ENCODE measurements at places on chromosomes 16 and 17.

DNA sequence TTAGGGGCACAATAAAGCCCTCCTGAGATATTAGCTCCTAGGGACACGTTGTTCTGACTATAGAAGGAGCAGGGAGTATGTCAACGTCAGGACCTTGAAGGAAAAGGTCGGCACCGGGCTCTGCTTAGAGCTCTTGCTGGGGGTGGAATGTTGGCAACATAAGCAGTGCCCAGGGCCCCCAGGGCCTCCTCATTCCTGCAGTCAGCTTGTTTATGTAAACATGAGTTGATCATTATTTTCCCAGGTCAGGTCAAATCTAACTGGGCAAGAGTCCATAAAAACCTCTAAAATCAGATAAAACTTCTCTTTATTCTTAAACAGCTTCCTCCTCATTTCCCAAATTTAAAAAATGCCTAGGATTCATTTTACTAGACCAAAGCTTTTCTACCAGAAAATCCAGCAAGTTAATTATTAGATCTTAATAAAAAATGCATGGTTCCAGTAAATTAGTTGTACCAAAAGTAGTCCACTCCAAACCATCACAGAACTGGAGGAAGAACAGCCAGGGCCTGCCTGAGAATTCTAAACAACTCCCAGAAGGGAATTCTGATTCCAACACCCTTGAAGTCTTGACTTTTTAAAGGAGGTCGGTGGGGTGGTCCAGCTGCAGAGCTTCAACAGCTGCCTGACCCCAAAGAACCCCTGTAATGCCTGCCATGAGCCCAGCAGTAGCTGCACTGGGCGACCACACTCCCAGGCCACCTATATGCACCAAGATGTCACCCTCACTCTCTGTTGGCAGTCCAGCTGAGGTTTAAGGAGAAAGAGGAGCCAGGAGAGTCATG lies 54.3 kb downstream of the AMFR start:
- H3K4me1 ChIP-seq, result no peaks in the 10 kb centered on the region
- no peak for DNase-seq
- H3K27ac ChIP-seq, result no peak overlapping the region
- H3K4me3 ChIP-seq, result no peak overlapping the region
- H3K27me3 ChIP-seq, result no peaks in the 10 kb centered on the region

GRCh38 chr17:64950871-64951270 lies 31.6 kb upstream of the LRRC37A3 start:
- H3K4me1 ChIP-seq, result no peaks in the 10 kb centered on the region
- no peaks in the 10 kb centered on the region for H3K36me3 ChIP-seq
- H3K4me3 ChIP-seq, result no peak overlapping the region
- DNase-seq, result no peak
- no peaks in the 10 kb centered on the region for H3K27me3 ChIP-seq

DNA sequence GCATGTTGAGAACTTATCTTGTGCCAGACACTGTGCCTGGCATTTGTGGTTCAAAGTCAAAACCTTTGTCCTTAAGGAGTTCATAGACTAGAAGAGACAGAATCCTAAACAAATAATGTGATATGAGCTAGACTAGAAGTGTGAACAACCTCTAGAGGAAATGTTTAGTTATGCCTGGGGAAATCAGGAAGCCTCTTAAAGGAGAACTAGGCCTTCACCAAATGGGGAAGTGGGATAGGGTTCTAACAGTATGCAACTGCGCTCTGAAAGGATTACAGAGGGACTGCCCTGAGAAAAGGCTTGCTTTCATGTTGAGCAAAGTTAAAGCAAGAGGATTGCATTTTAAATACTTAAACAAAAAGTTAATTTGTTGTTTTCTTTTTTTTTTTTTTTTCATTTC lies 4.9 kb downstream of the RUNDC1 start:
- peaks cover 4% of the 10 kb centered on the region for H3K4me1 ChIP-seq
- no peak for DNase-seq
- no peaks in the 10 kb centered on the region for H3K27me3 ChIP-seq
- H3K27ac ChIP-seq, result no peak overlapping the region
- H3K36me3 ChIP-seq, result peaks cover 14% of the 10 kb centered on the region
- H3K4me3 ChIP-seq, result no peak overlapping the region

GRCh38 chr17:45780921-45781320 lies 3.2 kb upstream of the CRHR1 start:
- no peaks in the 10 kb centered on the region for H3K36me3 ChIP-seq
- peaks cover 18% of the 10 kb centered on the region for H3K27me3 ChIP-seq
- no peak for DNase-seq
- no peak overlapping the region for H3K27ac ChIP-seq

DNA sequence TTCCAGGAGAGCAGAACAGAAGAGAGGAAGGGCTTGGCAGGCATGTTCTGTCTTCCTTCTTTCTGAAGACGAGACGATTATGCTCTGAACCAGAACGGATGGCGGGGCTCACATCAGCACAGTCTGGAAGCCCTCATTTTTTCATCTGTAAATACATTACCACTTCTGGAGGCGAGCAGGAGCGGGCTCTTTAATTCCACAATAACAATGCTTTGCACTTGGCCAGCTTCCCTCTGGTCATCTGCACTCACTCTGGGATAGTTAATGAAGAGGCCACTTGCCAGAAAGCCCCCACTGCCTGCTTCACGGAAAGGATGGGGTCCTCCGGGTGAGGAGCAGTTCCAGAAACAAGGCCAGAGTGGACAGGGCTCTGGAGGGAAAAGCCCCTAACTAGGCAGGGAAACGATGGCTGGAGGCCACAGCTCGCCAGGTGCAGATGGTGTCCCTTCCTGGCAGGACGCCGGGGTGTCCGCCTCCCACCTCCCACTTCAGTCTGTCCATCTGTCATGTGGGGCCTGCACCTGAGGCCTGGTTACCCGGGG lies 13.1 kb upstream of the BCAR1 start:
- no peak overlapping the region for H3K4me3 ChIP-seq
- no peak for DNase-seq
- H3K27ac ChIP-seq, result no peak overlapping the region
- no peaks in the 10 kb centered on the region for H3K36me3 ChIP-seq

DNA sequence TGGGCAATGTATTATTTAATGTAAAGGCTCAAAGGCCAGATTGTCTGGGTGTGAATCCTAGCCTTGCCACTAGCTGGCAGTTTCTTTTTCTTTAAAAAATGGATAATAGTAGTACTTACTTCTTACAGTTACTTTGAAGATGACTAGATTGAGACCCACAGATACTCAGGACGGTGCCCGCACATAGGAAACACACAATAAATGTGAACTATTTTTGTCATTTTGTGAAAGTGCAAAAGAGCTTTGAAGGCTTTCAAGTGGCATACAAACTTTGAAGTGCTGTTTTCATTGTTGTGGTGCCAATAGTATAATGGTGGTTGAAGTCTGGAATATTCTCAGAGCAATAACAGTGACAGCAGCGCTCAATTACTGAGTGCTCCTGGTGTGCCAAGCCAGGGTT lies 63.6 kb downstream of the OTOA start:
- H3K4me1 ChIP-seq, result peaks cover 5% of the 10 kb centered on the region
- H3K27me3 ChIP-seq, result no peaks in the 10 kb centered on the region
- no peaks in the 10 kb centered on the region for H3K36me3 ChIP-seq
- H3K27ac ChIP-seq, result no peak overlapping the region
- DNase-seq, result peak; percentile 11
- H3K4me3 ChIP-seq, result no peak overlapping the region

GRCh38 chr17:7191571-7192270 lies 12.6 kb upstream of the ASGR1 start:
- no peaks in the 10 kb centered on the region for H3K27me3 ChIP-seq
- H3K36me3 ChIP-seq, result no peaks in the 10 kb centered on the region
- H3K4me1 ChIP-seq, result no peaks in the 10 kb centered on the region

DNA sequence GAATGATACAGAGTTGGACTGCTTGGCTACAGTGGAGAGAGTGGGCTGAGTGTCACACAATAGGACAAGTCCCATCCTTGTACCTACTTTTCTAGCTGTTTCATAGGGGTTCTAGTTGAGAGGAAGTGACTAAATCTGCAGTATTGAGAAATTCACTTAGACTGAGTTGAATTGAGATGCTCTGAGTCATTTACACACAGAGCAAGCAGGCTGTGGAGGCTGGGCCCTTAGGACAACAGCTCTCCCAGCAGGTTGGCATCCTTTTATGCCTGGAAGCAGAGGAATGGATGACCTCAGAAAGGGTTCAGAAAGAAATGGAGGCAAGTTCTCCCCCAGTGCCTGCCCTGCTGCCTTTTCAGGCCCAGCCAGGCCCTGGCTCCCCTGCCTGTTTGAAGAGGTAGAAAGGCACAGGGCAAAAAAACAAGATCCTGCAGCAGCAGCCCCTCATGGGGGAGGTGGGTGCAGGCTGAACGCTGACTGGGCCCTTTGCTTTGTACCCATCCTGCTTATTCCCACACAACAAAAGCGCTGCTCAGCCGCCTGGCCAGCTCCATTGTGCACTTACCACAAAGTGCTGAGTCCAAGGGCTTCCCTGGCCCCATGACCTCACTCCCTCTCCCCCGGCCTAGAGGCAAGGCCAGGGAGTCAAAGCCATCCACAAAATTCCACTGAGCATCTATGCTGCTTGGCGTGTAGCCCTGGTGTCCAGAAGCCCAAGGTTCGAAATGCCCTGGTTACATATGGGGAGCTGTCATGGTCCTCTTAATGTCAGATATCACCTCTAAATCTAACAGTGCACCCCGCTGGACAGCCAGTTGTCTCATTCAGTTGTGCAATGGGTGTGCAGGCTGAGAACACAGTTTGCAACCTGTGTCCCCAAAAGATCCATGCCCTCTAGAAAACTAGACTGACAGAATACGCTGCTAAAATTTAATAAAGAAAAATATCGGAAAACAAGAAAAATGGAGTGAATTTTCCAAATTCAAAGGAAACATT lies 5.4 kb upstream of the CRYBA1 start:
- H3K27ac ChIP-seq, result no peak overlapping the region
- no peaks in the 10 kb centered on the region for H3K27me3 ChIP-seq
- H3K4me3 ChIP-seq, result no peak overlapping the region
- no peaks in the 10 kb centered on the region for H3K4me1 ChIP-seq
- no peaks in the 10 kb centered on the region for H3K36me3 ChIP-seq
- DNase-seq, result no peak

GRCh38 chr16:84072014-84072413 lies 29.4 kb upstream of the SLC38A8 start:
- H3K27me3 ChIP-seq, result no peaks in the 10 kb centered on the region
- no peak for DNase-seq
- no peaks in the 10 kb centered on the region for H3K4me1 ChIP-seq
- no peak overlapping the region for H3K4me3 ChIP-seq
- H3K27ac ChIP-seq, result no peak overlapping the region

- no peak overlapping the region for H3K27ac ChIP-seq
- H3K36me3 ChIP-seq, result no peaks in the 10 kb centered on the region
- H3K4me3 ChIP-seq, result no peak overlapping the region
- no peak for DNase-seq
- no peaks in the 10 kb centered on the region for H3K4me1 ChIP-seq
- no peaks in the 10 kb centered on the region for H3K27me3 ChIP-seq
Measured at GRCh38 chr16:5366126-5366525, 268.5 kb upstream of the EEF2KMT start.

- no peak for DNase-seq
- no peaks in the 10 kb centered on the region for H3K27me3 ChIP-seq
- H3K4me1 ChIP-seq, result no peaks in the 10 kb centered on the region
- H3K4me3 ChIP-seq, result no peak overlapping the region
Measured at GRCh38 chr17:3935140-3935542, 18.9 kb upstream of the P2RX1 start.

GRCh38 chr17:72176516-72176851 lies 55.7 kb downstream of the SOX9 start:
- DNase-seq, result no peak
- no peaks in the 10 kb centered on the region for H3K27me3 ChIP-seq
- no peaks in the 10 kb centered on the region for H3K4me1 ChIP-seq

GRCh38 chr17:48997103-48997826 lies at the start of gene IGF2BP1:
IGF2BP1 (plus strand) TSS chr17:48997385; CDS start chr17:48997746, 361 bp downstream.
- peak within 1 kb of the TSS; percentile 12 for H3K4me3 ChIP-seq
- no peak for DNase-seq
- peaks cover 22% of the 10 kb centered on the region for H3K4me1 ChIP-seq
- peaks cover 34% of the 10 kb centered on the region for H3K27me3 ChIP-seq
- no peaks in the 10 kb centered on the region for H3K36me3 ChIP-seq

GRCh38 chr17:61174310-61174709 lies 225.3 kb upstream of the TBX2 start:
- H3K36me3 ChIP-seq, result no peaks in the 10 kb centered on the region
- H3K27ac ChIP-seq, result no peak overlapping the region
- H3K4me1 ChIP-seq, result no peaks in the 10 kb centered on the region

DNA sequence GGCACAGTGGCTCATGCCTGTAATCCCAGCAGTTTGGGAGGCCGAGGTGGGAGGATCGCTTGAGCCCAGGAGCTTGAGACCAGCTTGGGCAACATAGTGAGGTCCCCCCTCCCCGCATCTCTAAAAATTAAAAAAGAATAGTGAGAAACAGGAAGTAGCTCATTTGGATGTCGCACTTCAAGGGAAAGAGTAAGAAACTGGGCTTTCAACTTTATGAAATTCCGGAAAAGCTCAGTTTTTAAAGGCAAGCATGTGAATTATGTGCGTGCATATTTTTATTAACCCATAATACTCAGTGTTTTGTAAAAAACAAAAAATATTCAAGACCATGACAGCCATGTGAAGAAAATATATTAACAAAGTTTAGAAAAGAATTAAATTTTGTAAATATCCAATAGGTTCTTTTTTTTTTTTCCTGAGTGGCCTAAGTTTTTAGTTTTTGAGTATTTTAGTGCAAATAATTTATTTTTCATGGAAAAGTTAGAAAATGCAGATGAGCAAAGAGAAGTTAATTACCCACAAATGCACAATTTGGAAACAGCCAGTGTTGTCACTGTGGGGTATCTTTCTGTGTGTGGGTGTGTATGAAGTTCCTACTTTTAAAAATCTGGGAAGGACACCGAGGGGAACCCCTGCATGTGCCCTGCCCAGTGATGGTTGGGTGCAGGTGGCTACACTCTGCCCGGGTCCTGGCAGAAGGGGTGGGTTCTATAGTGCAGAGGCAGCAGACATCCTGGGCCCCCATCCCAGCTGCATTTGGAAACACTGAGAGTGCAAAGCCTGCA lies 40.0 kb downstream of the CIBAR2 start:
- H3K4me3 ChIP-seq, result no peak overlapping the region
- DNase-seq, result no peak
- no peak overlapping the region for H3K27ac ChIP-seq
- H3K36me3 ChIP-seq, result no peaks in the 10 kb centered on the region
- no peaks in the 10 kb centered on the region for H3K4me1 ChIP-seq

- H3K27ac ChIP-seq, result no peak overlapping the region
- H3K27me3 ChIP-seq, result no peaks in the 10 kb centered on the region
- no peak overlapping the region for H3K4me3 ChIP-seq
- DNase-seq, result no peak
- H3K36me3 ChIP-seq, result no peaks in the 10 kb centered on the region
Measured at GRCh38 chr17:2947588-2947950, 115.8 kb downstream of the OR1D5 start.

- H3K27me3 ChIP-seq, result no peaks in the 10 kb centered on the region
- no peaks in the 10 kb centered on the region for H3K4me1 ChIP-seq
- H3K36me3 ChIP-seq, result peaks cover 11% of the 10 kb centered on the region
- H3K27ac ChIP-seq, result no peak overlapping the region
Measured at GRCh38 chr17:77210331-77210730, 69.6 kb downstream of the SEC14L1 start.

- H3K27me3 ChIP-seq, result no peaks in the 10 kb centered on the region
- H3K4me1 ChIP-seq, result no peaks in the 10 kb centered on the region
- H3K4me3 ChIP-seq, result no peak overlapping the region
- DNase-seq, result no peak
Measured at GRCh38 chr16:55301385-55302008, 22.5 kb upstream of the IRX6 start.
